NCI-H1092 (cell line): ENCODE measurements at places on chromosomes 5 and 9.

DNA sequence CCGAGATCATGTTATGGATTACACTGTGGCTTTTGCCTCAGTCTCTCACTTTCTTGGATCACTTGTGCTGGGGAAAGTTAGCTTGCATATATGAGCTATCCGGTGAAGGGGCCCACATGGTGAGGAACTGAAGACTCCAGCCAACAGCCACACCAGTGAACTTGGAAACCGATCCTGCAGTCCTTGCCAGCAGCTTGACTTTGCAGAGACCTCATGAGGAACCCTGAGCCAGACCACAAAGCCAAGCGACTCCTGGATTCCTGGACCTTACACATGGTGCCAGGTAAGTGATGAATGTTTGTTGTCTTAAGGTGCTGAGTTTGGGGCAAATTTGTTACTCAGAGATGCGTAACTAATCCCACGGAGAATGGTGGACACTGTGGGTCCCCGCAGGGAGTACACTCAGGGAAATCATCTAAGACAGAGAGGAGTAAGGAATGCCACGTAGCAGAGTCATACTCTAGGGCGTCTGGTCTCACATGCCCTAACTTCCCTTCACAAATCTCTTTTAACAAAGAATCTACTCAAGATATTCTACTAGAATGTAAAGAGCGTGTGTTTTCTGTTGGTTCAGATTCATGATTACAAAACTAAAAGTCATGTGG, 76.5 kb upstream of the PJA2 start:
- DNase-seq = no peak

DNA sequence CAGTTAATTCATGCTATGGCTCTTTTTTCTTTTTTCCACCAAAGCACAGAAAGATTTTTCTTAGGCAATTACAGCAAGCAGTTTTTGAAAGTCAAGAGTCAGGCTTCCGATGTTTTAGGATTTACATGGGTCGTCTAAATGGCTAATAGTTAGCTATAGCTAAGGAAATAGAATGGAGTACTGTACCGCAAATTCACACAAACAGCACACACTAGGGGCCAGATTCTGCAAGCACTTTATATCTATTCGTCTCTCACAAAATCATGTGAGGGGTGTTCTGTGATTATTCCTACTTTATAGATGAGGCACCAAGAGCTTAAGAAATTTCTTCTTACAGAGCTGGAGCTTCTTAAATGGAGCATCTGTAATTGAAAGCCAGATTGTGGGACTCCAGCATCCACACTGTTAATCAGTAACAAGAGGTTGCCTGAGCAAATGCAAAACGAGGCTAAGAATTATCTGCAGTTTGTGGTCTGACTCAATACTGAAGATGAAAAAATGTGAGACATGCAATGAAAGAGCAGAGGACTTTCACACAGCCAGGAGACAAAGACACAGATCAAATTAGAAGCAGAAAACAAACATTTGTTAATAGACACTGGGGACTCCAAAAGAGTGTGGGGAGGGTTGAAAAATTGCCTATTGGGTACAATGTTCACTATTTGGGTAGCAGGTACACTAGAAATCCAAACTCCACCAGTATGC, 62.7 kb upstream of the CTXN3 start:
- no peak for DNase-seq

DNA sequence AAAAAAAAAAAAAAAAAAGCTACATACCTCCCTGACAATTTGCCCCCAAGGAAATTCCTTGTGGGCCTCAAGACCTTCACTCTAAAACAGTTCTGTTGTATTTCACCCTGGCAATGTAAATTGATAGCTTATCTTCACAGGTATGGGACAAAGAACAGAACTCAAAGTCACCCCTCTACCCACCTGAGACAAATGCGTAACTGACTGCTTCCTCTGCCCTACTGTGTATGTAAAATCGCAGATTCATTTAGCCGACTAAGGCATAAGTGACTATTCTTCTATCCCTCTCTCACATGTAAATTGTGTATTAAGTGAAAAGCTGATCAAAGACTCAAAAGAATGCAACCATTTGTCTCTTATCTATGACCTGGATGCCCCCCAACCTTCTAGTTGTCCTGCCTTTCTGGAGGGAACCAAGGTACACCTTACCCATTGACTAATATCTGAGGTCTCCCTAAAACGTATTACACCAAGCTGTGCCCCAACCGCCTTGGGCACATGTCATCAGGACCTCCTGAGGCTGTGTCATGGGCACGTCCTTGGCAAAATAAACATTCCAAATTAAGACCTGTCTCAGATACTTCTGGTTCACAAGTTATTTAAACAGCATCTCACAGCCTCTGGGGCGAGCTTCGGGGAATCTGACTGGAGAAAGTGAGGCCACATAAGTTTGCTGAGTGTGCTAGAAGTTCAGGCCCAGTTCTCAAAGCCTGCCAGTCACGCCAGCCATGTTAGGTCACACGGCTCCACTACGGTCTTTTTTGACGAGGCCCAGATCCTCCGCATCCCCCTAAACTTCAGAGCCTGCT, 954 bp downstream of the TBCA start:
- DNase-seq = no peak

GRCh38 chr5:177594071-177594470, 2.1 kb downstream of the TMED9 start:
- DNase-seq = no peak

DNA sequence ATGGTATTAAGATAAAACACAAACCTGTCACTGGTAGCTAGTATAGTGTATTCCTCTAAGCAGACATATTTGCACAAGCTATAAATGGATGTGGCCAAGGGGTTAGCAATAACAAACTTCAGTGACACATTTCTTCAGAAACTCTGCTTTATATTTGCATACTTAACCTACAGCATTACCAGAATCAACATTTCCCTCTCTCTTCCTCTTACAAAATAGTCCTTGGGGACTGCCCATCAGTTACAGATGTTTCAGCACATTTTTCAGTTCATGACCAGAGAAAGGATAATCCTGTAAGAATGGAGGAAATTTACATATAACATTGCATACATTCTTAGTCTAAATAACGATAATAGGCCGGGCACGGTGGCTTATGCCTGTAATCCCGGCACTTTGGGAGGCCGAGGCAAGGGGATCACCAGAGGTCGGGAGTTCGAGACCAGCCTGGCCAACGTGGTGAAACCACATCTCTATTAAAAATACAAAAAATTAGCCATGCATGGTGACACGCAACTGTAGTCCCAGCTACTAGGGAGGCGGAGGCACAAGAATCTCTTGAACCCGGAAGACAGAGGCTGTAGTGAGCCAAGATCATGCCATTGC, 25.3 kb upstream of the SLC1A1 start:
- no peak for DNase-seq

DNA sequence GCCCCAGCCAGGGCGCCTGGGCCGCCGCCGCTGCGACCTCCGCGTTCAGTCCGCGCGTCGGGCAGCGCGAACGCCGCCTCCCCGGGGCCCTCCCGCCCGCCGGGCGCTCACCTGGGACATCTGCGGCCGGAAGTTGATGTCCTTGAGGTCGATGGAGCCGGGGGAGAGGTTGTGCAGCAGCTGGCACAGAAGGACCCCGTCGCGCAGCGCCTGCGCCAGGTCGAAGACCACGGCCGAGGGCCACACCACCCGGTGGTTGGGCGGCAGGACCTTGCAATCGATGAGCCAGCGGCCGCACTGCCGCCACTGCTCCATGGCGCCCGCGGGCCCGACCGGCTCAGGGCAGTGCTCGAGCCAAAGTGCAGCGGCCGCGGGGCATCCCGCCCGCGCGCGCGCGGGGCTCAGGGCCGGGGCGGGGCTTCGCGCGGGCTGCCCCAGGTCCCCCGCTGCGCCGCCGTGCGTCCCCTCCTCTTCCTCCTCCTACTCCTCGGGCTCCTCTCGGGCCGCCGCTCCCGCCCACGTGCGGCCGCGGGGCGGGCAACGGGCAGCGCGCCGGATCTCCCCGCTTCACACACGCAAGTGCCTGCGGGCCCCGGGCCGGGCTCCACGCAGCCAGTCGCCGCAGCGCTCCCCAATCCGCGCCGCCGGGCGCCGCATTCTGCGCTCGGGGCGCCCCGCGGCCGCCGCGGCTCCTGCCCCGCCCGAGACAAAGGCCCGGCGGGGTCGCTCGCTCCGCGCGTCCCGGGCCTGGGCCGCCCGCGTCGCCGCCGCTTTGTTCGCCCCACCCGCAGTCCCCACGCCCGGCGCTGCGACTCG, at the start of gene VAV2:
VAV2 (minus strand) TSS at position 361 of the 816 bp plus-strand sequence; CDS start at position 315, 46 bp downstream.
- DNase-seq = no peak

GRCh38 chr5:6829150-6829784, 116.0 kb downstream of the TENT4A start:
- DNase-seq = no peak

GRCh38 chr5:102796498-102796897, 41.4 kb downstream of the PAM start:
- no peak for DNase-seq

GRCh38 chr9:80040457-80040856, 468.7 kb downstream of the TLE4 start:
- DNase-seq = no peak

DNA sequence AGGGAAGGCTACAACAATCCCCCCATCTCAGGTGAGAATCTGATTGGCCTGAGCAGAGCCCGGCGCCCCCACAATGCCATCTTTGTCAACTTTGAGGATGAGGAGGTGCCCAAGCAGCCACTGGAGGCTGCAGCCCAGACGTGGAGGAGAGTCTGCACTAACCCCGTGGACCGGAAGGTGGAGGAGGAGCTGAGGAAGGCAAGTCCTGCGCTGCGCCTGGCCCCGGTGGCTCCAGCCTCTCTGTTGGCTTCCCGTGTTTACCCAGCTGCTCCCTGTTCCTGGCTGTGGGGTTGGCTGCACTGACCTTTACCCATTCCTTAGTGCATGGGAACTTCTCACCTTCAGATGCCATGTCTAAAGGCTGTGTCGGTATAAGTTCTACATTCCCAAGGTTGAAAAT, 11.0 kb upstream of the CEL start:
- no peak for DNase-seq

DNA sequence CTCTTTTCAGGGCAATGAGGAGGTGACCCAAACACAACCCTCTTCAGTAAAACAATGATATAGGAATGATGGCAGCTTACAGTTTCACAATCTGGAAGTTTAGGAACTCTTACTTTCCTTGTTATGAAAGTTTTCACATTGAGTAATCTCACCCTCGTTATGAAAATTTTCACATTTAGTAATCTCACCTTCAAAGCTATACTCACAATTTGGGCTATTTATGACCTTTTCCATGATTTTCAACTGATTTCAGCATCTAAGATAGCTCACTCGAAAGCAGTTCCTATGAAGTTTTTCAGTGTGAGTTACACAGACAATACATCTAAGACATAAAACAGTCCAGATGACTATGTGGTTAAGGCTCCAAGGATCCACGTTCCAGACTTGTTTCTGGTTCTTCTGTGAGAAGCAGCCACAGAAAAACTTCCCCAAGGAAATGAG, 57.1 kb downstream of the FOXD1 start:
- DNase-seq = no peak

- peak; percentile 16 for DNase-seq
Measured at GRCh38 chr5:116554764-116555163, 19.9 kb downstream of the SEMA6A start.

GRCh38 chr5:53927668-53928247, 367.3 kb downstream of the NDUFS4 start:
- no peak for DNase-seq

GRCh38 chr5:153546566-153546965, 56.1 kb downstream of the GRIA1 start:
- no peak for DNase-seq

DNA sequence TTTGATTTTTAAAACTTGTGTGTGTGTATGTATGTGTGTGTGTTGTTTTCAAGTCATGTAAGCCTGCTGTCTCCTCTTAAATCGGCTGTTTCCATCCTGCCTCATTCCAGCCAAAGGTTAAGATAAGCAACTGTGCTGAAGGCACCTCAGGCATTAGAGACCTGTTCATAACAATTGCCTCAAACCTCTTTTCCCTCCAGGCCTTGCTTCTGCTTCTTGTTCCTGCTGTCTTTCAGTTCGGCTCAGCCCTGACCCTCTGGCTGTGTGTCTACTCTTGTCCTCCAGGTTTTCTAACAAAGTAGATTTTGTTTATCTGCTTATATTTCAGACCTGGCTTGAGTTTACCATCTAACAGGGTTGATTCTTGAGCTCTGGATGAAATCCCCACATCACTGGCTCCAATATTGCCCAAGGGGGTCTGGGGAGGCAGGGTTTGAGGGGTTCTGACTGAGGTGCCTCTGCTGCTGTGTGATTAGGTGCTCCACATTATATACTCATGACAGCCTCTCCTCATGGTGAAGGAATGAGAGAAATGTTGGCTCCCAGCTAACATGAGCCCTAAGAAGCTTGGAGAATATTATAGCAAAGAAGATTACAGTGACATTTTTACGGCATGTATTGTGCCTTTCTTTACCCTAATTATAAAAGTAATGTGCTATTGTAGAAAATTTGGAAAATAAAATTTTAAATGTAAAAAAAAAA, 229.7 kb upstream of the PIK3R1 start:
- no peak for DNase-seq

DNA sequence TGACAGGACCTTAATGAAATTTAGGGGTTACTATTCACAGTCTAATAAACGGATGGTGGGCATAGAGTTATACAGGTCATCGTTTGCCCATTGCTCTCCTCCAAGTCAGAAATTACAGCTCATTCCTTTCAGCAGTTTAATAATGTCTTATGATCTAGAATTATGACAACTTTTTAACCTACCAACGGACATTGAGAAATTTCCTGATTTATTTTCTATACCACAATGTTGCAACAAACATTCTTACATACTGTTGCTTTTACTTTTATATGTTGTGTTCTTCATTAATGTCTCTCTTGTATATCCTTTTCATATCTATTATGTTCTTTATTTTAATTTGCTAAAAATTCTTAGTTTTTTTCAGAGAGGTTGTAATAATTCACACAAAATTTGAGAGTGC, 152.8 kb upstream of the PRLR start:
- DNase-seq = no peak

GRCh38 chr9:138023394-138024124, 146.0 kb downstream of the CACNA1B start:
- peak; percentile 19 for DNase-seq

GRCh38 chr5:91030521-91031401, 352.4 kb downstream of the ARRDC3 start:
- DNase-seq = no peak

DNA sequence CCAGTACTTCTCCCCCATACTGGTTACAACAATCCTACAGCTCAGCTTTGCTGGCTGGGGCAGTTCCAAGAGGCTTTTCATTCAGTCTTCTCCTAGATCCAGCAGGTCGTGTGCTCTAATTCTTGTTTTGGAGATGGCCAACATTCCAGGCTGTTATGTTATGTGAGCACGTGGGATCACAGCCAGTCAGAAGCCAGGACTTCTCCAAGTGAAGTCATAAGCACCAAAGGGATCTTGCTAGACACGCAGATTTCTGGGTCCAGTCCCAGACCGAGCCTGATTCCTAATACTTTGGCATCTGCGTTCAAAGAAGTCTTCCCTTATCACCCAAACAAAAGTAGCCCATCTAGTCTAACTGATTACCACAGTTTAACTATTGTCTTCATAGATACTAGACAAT, 1.4 kb upstream of the LARP1 start:
- no peak for DNase-seq
